Activated T-helper 9 cell treated with anti-CD3 and anti-CD28 coated beads, Interleukin-2, amount 50 U/mL, for 16 hours (primary cell): ENCODE measurements at places on chromosomes 13 and 19.

DNA sequence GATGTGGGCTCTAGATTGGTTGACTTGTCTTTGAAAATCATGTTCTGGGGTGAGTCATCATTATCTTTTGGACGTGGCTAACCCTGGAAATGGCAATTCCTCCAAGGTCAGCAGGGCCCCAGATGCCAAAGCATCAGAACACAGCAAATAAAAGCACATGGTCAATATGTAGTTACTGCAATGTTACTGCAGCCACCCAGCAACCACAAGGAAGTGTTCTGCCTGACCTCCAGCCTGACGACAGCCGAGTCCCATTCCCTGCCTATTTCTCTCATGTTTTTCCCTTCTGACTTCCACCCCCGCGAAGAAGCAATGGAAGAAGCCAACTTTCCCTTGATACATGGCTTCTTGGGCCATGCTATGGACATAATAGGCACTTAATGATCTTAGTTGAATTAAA is 577.9 kb downstream of the IRS2 start:
- no peak for DNase-seq

GRCh38 chr19:54364775-54365257 is at the start of gene LAIR1:
Gene LAIR1 (minus strand): TSS chr19:54364931. CDS start chr19:54364804, 127 bp downstream.
- DNase-seq, result peak; percentile 21

DNA sequence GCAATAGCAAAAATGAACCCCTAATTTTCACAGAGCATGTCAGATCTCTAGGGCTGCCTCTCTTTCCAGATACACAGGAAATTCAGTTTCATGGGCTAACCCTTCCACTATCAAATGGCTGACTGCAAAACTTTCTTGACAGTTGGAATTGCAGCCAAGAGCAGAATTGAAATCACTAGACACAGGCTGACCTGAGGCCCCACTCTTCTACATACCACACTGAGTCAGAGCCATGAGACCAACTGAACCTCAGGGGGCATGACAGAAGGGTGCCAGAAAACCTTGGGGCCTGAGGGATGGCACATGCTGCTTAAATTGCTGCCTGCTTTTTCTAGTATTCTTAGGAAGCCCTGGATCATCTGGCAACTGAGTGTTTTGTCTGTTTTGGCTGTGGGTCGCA is 1.7 kb upstream of the DLEU7 start:
- DNase-seq, result no peak

DNA sequence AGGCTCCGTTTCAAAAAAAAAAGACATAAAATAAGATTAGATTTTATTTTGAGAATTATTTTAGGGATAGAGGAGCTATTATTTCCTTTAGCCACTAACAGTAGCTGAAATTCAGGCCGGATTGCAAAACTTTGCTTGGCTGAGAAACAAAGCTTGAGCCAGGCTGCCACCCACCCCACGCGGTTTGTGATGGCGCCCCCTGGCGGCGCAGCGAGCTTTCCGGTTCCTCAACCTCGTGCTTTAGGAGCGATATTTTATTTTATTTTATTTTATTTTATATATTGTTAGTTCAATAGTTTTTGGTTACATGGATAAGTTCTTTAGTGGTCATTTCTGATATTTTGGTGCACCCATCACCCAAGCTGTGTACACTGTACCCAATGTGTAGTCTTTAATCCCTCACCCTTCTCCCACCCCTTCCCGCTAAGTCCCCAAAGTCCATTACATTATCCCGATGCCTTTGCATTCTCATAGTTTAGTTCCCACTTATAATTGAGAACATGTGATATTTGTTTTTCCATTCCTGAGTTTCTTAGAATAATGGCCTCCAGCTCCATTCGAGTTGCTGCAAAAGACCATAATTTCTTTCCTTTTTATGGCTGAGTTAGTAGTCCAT is 19.8 kb upstream of the CEACAM4 start:
- peak; percentile 33 for DNase-seq

GRCh38 chr13:111183087-111183645 is 68.1 kb downstream of the ARHGEF7 start:
- no peak for DNase-seq

GRCh38 chr19:12779162-12779993 is 4.0 kb upstream of the HOOK2 start:
- DNase-seq, result no peak

DNA sequence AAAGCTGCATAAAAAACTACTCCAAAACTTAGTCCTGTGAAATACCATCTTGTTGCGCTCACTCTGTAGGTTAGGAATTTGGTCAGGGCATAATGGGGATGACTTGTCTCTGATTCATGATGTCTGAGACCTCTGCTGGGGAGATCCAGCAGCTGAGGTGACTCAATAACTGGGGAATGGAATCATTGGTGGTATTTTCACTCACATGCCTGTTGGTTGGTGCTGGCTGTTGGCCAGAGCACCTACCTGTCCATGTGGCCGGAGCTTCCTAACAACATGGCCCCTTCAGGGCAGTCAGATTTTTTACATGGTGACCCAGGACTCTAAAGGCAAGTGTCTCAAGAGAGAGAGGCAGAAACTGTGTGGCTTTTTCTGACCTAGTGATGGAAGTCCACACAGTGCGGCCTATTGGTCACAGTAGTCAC is 7.4 kb upstream of the ESD start:
- no peak for DNase-seq

- no peak for DNase-seq
Measured at GRCh38 chr13:71303144-71303543, 563.9 kb downstream of the DACH1 start.

DNA sequence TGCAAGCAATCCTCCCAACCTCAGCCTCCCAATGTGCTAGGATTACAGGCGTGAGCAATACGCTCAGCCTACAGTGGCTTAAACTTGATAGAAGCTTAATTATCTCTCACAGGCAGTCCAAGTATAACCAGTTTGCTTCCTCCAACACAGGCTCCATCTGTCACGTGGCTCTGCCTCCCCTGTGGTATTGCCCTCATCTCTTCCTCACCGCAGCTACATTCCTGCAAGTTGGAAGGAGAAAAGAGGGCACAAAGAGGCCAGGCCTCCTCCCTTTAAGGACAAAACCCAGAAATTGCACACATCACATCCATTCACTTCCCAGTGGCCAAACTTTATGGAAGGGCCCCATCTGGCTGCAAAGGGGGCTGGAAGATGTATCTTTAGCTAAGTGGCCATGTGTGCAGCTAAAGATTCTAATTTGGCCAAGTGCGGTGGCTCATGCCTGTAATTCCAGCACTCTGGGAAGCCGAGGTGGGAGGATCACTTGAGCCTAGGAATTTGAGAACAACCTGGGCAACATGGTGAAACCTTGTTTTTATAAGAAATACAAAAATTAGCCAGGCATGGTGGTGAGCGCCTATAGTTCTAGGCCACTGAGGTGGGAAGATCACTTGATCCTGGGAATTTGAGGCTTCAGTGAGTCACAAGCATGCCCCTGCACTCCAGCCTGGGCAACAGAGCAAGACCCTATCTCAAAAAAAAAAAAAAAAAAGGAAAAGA is 3.1 kb upstream of the SDHAF1 start:
- no peak for DNase-seq

GRCh38 chr19:10662384-10663251 is 8.5 kb downstream of the ILF3 start:
- DNase-seq, result no peak

- DNase-seq, result peak; percentile 68
Measured at GRCh38 chr19:3304871-3305423, 61.4 kb upstream of the NFIC start.

GRCh38 chr13:39942552-39943273 is 287.3 kb downstream of the COG6 start:
- peak; percentile 57 for DNase-seq

DNA sequence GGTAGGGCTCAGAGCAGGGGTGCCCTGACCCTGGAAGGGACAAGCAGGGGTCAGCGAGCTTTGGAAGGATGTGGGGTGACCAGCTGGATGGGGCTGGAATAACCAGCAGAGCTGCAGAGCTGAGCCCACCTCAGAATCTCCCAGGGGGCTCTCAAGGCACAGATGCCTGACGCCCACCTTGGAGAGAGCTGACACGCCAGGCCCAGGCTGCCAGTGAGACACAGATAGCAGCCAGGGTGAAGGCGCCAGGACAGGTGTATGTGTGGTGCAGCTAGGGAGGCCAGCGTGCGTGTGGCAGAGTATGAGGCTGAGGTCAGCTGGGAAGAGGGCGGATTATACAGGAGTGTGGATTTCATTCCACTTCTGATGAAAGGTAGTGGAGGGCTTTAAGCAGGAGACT is 8.9 kb downstream of the AP1M1 start:
- DNase-seq, result no peak

- DNase-seq, result no peak
Measured at GRCh38 chr19:1956868-1957492, 16.0 kb downstream of the CSNK1G2 start.

GRCh38 chr13:113794086-113794485 is 35.1 kb downstream of the TMEM255B start:
- no peak for DNase-seq

GRCh38 chr19:10478903-10479384 is 24.2 kb downstream of the KEAP1 start:
- DNase-seq, result peak; percentile 84

DNA sequence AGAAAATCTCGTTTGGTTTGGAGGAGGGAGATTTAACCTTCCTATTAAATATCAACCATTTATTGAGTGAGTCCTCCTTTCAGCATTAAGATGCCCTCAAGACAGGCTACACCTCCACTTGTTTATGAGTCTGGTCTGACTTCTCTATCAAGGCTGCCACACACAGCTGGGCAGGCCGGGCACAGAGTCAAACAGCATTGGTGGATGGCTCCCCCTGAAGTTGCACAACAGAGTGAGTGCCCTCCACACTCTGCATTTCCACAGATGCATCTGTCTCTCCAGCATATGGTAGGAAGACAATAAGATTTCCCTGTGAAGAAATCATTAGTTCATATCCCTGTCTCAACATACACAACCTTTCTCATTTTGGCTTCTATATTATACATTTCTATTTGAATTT is 31.4 kb downstream of the PHF11 start:
- DNase-seq, result no peak

DNA sequence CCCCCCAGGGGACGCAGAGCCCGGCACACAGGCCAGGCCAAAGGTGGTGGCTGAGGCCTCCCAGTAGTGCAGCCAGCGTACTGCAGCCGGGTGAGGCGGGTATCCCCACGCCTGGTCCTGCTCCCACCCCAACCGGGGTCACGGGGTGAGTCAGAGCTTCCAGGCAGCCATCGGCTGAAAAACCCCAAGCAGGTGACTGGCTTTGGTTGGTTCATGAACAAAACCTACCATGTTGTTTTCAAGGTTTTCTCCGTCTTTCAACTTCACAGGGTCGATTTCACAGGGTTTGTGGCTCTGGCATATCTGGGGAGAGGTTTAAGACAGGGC is 42.1 kb upstream of the C13orf46 start:
- no peak for DNase-seq

- no peak for DNase-seq
Measured at GRCh38 chr13:33312150-33312860, 26.8 kb upstream of the STARD13 start.

DNA sequence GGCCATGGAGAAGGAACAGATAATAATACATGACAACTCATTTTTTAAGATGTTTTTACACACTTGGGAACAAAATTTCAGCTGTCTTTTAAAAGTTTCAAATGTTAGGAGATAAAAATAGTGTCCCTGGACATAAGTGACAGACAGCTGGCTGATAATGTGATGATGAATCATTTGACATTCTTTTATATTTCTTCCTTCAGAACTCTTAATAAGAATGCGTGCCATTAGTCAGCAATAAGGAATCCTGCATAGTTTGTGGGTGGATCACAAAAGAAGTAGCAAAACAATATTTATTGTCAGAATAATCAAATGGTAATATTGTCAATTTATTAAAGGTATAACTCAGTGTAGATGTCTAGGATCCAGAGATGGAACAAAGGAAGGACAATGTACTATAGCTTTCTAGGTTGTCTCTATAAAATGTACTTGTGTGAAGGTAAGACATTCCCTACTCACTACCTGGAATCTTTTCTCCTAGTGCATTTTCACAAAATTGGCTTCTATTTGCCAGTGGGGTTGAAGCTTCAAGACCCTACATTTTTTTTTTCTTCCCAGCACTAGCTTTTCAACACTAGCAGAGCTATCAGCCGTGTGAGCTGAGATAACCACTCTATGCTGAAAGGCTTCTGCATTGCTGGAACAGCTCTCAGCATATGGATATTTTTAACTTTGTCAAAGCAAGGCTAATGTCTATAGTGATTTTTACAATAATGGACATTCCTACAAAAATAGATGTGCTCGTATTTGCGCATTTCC is 175.6 kb upstream of the SLITRK6 start:
- no peak for DNase-seq

GRCh38 chr13:109480011-109480955 is 306.1 kb downstream of the IRS2 start:
- no peak for DNase-seq

DNA sequence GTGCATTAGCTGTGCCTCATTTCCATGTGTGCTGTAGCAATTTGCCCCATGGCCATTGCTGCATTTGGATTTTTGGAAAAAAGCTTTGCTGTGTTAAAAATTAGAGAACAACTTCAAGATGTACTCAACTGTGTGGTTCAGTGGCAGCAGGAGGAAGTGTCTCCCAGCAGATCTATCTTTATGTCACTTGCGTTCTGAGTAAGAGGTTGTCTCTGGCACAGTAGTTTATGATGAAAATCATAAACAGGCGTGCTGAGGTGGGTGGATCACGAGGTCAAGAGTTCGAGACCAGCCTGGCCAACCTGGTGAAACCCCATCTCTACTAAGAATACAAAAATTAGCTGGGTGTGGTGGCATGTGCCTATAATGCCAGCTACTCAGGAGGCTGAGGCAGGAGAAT is 29.0 kb upstream of the RNF17 start:
- no peak for DNase-seq

- DNase-seq, result peak; percentile 61
Measured at GRCh38 chr19:36418287-36419001, at the start of gene ZFP82. Gene ZFP82 (minus strand): TSS chr19:36418644. CDS start chr19:36409789, 8,855 bp downstream.

DNA sequence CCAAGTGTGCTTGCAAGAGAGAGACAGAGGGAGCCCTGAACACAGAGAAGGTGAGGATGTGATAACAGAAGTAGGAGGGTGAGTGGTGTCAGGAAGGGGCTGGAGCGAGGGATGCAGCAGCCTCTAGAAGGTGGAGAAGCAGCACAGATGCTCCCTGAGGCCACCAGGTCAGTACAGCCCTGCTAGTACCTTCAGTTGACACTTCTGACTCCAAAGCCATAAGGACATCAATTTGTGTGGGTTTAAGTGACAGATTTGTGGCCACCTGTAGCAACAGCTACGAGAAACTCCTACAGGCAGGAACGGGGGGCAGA is 6.9 kb downstream of the ERICH4 start:
- DNase-seq, result no peak

DNA sequence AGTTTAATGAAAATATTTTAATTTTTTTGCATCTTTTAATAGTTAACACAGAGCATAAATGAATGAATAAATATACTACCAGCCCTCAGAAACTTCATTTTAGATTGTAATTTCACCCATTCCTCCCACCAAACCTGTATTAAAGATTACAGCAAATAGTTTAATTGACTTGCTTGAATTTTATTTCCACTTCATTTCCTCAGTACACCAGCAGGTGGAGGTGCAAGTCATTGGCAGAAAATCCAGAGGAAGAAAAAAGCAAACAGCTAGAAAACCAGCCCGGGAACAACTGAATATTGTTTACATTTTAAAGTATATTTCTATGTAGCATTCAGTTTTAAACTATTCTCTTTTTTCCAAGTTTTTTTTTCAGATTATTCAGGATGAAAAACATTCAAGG is 177.8 kb downstream of the OLFM4 start:
- no peak for DNase-seq

- no peak for DNase-seq
Measured at GRCh38 chr13:92805766-92806165, 420.8 kb upstream of the GPC6 start.
